AG04450 (cell line): ENCODE measurements at places on chromosomes 3 and 15.

- DNase-seq: no peak
Observed at GRCh38 chr15:81183439-81183775, 13.3 kb upstream of the IL16 start.

GRCh38 chr3:146626403-146627122 is 21.4 kb upstream of the PLSCR5 start:
- no peak for DNase-seq

DNA sequence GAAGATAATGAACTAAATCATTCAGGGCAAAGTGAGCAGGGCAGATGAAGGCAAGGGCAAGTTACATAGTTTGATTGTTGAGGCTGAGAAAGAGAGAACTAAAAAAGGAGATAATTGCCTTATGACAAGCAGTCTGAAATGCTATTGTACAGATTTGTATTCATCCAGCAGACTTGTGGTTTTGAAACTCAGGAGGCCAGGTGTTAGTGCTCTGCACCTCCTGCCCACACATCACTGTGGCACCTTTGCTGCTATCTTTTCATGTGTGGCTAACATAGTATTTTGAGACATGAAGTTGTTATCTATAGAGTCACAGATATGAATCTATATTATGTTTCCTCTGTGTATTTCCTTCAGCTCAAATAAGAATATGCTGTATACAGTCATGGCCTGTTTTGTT is 24.3 kb upstream of the SUCLG2 start:
- no peak for DNase-seq

- DNase-seq: no peak
Observed at GRCh38 chr3:45640091-45640507, 45.5 kb downstream of the LIMD1 start.

GRCh38 chr15:40927873-40928806 is 1.0 kb upstream of the DLL4 start:
- no peak for DNase-seq

- no peak for DNase-seq
Observed at GRCh38 chr15:83733206-83733605, 79.3 kb downstream of the ADAMTSL3 start.
